Renal cortex interstitium (tissue), 15 donors: ENCODE measurements at places on chromosomes 11 and 22. TPM values are rescaled to one million over a fixed set of nuclear protein-coding genes. Genes with fewer than 3 reads are reported as not detected.

- no peak for DNase-seq
Measured at GRCh38 chr11:109668973-109669634, 247.1 kb downstream of the C11orf87 start.

GRCh38 chr11:87306262-87306851, 268.6 kb downstream of the TMEM135 start:
- DNase-seq, result no peak

GRCh38 chr22:38694049-38694448, 6.7 kb downstream of the JOSD1 start:
- DNase-seq, result no peak

- DNase-seq, result no peak
Measured at GRCh38 chr11:120223793-120224192, 13.0 kb downstream of the OAF start.

The SOX6 gene
- 21.0 TPM for polyA plus RNA-seq

The SMIM35 gene
- polyA plus RNA-seq, result 0.09 TPM

GRCh38 chr11:3120071-3120792, 44.9 kb downstream of the OSBPL5 start:
- no peak for DNase-seq

DNA sequence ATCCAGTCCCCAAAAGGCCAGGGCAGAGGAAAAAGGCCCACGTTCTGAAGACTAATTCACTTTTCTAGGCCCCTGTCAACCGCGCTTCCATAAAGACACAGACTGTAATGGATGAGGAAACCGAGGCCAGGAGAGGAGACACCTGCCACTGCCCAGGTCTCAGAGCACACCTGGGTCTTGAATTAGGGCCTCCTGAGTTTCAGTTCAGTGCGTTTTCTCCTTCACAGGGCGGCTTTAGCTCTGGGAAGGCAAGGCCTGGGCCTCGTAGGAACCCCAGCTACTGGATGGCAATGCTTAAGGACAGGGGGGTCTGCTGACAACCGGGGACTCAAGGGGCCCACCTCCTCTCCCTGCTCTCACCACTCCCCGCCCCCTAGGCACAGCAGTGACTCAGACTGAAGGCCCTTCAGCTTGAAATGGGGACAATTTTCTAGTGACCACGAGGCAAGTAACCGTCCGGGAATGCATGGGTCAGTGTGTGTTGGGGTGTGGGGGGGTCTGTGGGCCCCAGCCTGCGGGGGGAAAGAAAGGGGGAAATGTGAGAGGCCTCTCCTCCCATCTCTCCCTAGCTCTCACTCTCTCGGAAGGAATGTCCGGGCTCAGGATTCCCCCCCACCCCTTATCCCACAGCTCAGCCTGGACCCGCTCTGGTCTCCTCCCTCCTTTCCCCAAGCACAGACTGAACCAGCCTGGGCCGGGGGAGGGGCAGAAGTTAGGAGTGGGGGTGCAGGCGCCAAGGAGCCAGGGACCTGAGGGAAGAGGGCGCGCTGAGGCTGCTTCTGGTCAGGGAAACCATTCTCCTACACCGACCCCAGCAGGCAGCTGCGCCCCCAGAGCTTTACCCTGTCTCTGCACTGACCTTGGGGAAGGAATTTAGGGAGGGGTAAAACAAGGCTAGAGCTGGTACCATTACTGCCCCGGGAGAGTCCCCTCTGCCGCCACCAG, 17.2 kb downstream of the CREB3L1 start:
- no peak for DNase-seq

The TM7SF2 gene
- 91.9 TPM for polyA plus RNA-seq

The CSNK2A3 gene
- polyA plus RNA-seq, result 4.8 TPM

The BLID gene
- not detected for polyA plus RNA-seq

DNA sequence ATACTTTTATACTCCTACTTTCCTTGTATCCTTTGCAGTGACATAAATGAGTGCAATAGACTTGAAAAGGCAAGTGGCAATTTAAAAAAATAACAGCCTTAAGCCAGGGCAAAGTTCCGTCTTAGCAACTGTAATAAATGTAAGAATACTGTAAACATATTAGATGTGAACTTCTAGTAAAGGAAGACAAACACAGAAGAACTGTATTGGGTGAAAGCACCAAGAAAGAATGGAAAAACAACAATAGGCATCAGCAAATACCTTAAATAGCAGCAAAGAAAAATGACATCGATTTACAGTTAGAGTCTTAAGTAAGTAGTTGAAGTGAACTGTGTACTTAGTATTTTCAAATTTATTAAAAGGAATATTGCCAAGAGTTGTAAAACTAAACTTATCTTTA, 75.5 kb upstream of the TP53AIP1 start:
- no peak for DNase-seq

- no peak for DNase-seq
Measured at GRCh38 chr11:118635237-118635591, 27.8 kb downstream of the PHLDB1 start.

DNA sequence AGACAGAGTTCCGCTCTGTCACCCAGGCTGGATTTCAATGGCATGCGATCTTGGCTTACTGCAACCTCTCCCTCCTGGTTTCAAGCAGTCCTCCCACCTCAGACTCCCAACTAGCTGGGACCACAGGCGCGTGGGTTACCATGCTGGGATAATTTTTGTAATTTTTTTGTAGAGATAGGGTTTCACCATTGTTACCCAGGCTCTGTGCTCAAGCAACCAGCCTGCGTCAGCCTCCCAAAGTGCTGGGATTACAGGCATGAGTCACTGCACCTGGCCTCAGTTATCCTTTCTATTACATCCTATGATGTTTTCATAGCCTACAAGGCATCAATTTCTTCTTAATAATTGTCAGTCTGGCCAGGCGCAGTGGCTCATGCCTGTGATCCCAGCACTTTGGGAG, 36.5 kb downstream of the LRRC74B start:
- DNase-seq, result no peak

DNA sequence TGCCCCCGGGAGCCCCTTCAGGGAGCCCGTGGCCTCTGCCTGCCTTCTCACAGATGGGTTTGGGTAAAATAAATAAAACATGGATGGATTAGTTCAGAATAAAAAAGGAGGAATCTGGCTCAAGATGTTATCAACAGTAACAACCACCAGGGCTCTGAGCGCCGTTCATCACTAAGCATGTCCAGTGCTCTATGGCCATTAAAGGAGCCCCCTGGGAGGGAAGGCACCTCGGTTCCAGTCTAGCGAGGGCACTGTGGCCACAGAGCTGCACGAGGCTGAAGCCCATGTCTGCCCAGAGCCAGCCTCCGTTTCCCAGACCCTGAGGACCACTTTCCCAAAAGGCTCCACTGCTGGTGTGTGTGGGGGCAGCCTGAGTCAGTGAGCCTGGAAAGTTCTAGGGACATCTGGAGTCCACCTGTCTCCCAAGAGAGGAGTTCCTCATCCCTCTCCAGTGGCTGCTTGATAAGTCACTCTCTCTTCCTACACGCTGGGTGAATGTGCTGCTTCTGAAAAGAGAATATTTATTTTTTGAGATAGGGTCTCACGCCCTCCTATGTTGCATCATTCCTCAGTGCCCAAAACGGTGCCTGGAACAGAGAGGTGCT, 614.6 kb downstream of the TBC1D22A start:
- no peak for DNase-seq

The IL18 gene
- polyA plus RNA-seq, result 5.3 TPM

The VPREB1 gene
- 0.33 TPM for polyA plus RNA-seq

The MMP13 gene
- polyA plus RNA-seq, result not detected

DNA sequence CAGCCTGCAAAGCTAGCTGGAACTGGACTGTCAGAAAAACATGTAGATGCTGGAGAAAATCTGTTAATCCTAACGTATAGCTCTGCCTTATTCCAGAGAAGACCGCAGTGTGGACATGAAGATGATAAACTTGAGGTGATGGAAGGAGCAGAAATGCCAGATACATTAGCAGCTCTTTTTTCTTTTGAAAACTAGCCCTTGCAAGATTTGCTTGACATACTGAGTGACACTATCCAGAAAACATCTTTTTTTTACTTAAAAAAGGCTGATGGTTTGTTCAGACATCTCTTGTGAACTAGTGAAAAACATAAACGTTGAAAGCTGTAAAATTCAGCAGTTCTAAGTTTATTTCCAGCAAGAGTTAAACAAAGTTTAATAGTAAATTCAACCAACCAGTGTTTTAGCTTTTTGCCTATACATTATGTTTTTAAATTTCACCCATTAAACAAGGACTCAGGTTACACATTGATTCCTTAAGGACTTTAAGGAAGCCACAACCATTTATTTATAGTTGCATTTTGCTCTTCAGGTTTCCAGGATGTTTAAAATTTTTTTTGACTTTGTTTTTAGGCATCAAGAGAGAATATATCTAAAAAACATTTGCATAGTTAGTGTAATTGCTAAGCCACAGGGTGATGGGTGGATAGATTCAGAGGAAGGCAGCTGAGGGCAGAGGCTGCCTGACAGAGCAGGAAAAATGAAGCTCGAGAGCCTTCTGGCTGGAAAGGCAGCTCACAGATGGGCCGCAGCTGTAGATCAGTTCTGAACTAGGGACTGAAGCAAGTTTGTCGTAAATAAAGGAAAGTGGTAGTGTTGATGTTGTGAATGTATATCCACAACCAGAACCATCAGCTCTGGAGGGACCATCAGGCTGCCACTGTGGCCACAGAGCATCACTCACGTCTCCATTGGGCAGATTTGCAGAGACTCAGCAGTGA, 9.5 kb downstream of the SNAP29 start:
- no peak for DNase-seq
